ENCODE measurements at places on chromosomes 7 and 10.

GRCh38 chr10:50437248-50437647 is 185.9 kb upstream of the ASAH2 start:
- DNase-seq, result no peak

GRCh38 chr7:27053153-27053552 is 42.6 kb downstream of the HOXA1 start:
- no peak for DNase-seq

- no peak for DNase-seq
These were observed 32.9 kb downstream of the AUTS2 start for GRCh38 chr7:69631131-69631530.

DNA sequence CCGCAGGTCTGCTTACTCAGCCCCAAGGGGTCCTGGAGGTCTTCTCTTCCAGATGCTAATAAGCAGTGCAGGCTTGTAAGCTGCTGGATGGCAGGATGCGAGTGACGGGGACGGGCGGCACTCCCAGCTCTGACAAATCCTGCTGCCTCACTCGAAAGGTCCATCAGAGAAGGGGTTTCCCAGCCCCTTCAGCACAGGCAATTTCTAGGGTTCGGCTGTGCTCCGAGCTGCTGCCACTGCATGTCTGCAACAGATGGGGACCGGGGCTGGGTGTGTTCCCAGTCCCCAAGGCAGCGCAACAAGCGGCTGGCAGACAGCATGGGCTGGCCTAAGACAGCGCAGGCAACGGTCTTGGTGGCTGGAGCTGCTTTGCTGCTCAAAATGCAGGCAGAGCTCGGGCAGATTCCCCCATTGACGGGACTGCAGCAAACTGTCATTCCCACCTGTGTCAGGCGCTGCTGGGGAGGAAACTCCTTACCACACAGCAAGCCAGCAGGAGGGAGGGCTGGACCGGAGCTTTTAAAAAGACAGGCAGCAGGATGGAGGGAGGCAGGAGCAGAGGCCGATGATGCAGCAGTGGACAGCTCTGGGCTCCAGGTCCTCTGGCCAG is 62.4 kb downstream of the PRKAG2 start:
- no peak for DNase-seq

DNA sequence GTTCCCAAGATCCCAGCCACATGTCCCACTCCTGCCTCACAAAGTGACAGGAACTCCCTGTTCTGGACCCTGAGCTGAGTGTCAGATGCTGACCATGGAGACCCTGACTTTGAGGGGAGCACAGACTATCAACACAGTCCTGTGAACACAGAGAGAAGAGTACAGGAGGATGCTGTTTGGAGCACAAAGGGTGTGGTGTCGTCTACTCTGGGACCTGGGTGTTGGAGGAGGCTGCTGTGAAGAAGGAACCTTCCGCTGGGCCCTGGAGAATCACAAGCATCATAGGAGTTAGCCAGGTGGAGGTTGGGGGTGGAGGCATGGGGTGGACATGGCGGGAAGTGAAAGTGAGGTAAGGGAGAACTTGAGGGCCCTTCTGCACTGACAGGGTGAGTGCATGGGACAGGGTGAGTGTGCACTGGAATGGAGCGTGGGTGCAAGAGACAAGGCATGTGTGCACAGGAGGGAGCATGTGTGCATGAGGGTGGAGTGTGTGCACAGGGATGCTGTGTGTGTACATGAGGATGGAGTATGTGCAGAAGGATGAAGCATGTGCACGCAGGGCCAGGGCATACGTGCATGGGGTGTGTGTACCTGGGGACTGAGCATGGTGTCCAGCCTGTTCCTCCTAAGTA is 70.7 kb upstream of the ANTXRL start:
- DNase-seq, result no peak

Data from DMS79 treated with DMSO at 0.1 percent for 48 hours (cell line).